ENCODE measurements at places on chromosomes 11 and 22.

- DNase-seq, result peak; percentile 79
Measured at GRCh38 chr22:35231585-35232084, 25.7 kb upstream of the HMGXB4 start.

DNA sequence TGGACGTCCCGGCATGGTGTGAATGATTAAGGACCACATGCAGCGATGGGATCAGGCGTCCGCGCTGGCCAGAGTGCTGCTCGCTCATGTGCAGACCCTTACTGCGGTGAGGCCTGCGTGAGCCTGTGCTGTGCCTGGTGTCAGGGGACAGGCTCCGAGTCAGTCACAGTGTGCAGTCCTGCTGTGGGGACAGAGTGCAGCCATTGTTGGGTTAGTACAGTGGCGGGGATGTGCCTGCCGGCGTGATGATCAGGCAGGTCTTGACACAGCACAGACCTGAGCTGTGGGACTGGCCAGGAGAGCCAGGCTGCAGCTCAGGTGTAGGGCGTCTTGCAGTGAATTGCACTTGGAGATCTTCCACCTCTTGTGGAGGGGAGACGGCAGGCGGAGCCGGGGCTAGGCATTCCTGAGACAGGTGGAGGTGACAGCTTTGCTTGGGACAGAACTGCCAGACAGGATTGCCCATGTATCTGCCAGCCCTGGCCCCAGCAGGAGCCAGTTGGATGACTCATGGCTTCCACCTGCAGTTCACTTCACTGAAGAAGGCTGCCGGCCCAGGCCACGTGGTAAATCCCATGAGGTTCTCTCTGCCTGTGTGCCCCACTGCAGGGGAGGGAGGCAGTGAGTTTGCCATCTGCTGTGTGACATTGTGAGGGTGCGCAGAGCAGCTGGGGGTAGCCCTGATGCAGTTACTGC lies 17.3 kb downstream of the TRMU start:
- peak; percentile 27 for DNase-seq

DNA sequence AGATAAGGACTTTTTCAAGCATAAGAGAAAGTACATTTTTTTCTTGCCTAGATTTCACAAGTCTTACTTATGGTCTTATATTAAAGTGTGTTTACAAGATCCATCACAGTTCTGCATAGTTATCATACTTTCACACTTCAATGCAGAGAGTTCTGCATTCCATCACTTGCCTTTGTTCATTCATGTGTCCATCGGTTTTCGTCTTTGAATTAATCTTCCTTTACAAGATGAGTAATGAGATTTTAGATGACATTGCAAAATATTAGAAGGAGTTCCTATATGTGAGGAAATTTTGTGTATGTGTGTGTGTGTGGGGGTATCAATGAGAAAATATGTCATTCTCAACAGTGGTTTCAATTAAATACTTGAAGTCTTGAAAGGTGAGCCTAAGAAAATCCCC lies 98.1 kb upstream of the GUCY1A2 start:
- no peak for DNase-seq

DNA sequence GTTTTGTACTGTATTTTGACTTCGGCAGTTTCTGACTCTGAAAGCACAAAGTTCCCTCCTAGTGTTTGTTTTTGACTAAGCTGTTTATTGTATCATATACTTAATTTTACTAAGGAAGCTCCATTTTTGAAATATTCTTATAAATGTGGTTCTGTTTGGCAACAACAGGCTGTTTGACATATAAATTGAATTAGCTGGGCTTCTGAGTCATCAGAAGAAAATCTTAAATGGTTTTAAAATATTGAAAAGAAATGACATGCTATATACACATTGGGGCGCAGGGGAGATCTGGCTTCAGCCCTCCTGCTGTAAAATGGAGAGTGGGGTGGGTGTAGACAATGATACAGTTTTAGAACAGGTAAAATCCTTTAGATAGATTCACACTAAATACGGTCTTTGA lies 38.6 kb downstream of the SHISA8 start:
- no peak for DNase-seq

- no peak for DNase-seq
Measured at GRCh38 chr22:23547818-23548500, 32.1 kb downstream of the IGLL1 start.

- no peak for DNase-seq
Measured at GRCh38 chr11:134120143-134120850, 51.4 kb downstream of the JAM3 start.

DNA sequence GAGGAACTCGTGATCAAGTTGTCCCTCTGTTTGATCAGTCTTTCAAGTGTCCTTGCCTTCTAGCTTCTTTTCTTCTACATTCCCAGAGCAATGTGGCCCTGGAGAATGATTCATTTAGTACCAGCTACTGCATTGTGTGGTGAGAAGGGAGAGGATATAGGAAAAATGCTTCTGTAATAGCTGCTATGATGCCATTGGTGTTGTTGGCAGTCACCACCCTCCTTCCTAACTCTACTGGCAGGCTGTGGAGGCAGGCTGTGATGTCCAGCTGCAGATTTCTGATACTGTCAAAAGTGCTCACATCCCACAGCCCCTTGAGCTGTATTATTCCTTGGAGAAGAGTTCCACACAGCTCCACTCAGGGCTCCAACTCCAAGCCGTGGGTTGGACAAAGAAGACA lies 52.8 kb downstream of the ENDOD1 start:
- DNase-seq, result no peak

DNA sequence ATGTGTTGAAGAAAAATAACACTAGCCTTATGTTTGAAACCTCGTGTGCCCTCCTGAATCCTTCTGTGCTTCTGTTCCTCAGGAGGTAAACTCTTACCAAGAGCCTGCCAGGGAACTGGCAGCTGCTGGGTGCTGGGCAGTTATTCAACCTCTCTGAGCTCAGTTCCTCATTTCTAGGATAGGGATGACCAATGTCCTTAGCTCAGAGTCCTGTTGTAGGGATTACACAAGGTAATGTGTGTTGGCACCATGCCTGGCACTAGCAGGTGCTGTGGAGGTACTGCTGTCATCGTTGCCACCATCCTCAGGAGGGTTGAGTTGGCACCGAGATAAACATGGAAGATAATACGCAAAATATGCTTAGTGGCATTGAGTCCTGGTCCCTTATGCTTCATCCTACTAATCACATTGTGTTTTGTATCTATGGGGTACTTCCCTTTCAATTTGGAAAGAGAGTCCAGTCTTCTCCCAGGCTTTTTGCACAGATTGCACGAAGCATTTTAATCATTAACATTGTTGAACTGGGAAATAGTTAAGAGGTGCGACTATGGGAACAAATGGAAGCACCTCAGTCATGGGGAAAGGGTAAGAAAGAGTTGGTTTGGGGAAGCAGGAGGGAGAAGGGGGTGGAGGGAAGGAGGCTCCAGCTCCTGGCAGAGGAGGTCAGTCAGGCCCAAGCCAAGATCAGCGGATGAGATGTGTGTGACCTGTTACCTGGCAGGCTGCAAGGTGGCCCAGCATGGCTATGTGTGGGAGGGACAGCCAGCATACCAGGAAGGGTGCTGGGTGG lies 56.7 kb downstream of the CABIN1 start:
- no peak for DNase-seq

DNA sequence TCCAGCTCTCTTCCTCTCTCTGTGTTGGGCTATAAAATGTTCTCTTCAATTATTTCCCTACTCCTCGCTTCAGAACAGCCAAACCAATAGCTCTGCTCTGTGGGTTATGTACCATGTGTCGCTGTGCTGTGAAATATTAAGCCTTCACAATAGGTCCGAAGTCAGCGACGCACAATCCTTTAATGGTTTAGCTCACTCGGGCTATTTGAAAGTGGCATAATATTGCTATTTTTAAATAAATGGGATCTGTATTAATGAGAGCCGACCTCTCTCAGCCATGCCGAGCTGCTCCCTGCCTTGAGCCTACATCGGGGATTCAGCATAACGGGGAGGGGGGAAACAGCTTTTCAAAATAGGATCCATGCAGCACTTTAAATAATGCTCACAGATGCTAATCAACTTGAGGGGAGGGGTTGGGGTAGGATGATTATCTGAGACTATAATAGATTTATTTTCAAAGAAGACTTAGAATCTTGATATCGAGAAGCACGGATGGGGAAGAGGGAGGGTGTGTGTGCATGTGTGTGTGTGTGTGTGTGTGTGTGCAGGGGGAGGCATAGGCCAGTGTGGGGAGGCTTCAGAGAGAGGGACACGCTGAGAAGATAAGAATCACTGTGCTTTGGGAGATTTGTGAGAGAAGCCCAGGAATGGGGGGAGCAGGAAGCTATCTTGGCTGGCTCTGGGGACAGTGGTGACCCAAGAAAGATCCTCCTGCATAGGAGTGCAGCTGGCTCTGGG lies 271.5 kb downstream of the NXPE2 start:
- no peak for DNase-seq

DNA sequence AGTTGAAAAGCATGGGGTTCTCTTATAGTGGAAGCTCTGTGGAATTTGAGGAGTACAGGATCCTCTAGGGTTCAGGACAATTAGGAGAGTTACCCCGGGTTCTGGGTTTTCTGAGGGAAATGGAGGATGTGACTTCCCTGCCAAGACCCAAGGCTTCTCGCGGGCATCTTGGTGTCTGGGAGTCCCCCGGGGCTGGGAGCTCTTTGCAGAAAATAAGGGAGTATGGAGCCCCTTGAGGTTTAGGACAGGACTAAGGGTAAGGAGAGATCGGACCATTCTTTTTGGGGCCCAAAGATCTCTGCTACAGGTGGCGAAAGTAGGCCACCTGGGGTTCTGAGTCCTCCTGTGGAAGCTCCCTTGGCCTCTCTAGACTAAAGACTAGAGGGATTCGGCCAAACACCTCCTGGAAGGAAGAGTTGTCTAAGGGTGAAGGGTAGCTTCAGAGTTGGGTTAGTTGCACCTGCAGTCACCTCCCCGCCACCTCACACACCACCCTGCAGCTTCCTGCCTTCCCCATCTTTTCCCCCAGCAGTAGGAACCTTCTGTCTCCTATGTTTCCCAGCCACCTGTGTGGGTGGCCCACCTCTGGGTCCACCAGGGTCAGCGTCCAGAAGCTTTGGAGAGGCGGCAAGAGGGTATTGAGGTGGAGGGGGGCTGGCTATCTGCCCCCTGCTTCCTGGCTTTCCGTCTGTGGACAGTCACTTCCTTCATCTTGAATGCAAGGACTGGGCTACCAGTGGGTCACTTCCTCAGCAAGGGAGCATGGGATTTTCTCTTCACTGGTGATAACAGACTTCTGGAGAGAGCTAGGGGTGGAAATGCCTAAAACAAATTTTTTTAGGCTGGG lies 908 bp downstream of the LIMK2 start:
- DNase-seq, result peak; percentile 10

DNA sequence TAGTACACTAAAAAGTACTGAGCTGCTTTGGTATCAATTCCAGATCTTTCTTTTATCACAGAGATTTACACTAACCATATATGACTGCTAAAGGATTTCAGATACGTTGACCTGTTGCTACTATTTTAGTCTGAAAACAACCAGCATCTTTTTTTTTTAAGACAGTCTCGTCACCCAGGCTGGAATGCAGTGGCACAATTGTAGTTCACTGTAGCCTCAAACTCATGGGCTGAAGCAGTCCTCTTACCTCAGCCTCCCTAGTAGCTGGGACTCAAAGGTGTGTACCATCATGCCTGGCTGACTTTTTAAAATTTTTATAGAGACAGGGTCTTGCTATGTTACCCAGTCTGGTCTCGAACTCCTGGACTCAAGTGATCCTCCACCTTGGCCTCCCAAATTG lies 24.2 kb upstream of the L3MBTL2 start:
- DNase-seq, result no peak

DNA sequence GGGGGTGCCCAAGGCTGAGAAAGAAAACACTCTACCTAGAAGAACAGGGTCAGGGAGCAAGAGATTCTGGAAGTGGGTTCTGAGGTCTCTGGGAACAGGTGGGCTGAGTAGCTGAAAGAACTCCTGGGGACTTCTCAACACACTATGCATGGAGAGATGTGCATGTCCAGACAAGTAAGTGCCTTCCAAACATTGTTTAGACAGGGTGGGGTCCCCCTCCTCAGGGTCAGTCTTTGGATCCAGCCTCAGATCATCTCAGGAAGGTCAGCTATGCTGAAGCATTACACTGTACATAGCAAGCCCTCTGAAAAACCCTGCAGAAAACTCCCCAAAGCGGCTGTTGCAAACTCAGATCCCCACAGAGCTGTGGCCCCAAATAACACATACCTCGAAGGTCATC lies 53.9 kb upstream of the SCUBE2 start:
- no peak for DNase-seq

Measured in stimulated activated naive CD8-positive, alpha-beta T cell treated with anti-CD3 and anti-CD28 coated beads, Interleukin-15, Interleukin-2, amounts not matched to agents 100 U/mL and 50 U/mL, for 24 hours (primary cell).